BJ (cell line): ENCODE measurements at places on chromosomes 7 and 10.

GRCh38 chr7:128108641-128109423, 77.6 kb upstream of the LRRC4 start:
- DNase-seq = no peak

DNA sequence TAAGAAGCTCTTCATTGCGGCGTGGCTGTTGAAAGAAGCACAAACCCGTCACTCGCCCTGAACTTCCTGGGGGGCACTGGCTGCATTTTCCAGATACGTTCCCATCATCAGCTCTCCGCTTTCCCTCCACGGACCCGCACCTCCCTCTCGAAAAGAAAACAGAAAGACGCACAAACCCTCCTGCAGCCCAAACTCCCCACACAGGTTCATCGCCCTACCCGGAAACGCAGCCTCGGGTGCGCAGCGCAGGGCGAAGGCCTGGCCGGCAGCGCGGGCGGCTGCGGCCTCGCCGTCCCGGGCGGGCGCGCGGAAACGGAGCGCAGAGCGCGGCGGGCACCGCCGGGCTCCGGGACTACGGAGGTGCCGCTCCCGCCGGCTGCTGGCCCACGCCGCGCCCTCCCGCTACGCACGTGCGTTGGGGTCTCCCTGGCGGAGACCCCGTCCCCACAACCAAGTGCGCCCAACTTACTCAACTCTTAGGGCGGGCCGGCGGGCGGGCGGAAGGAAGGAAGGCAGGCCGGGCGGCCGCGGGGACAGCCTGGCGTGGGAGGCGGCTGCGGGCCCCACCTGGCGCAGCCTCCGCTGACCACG, 822 bp downstream of the ZNF800 start:
- no peak for DNase-seq

DNA sequence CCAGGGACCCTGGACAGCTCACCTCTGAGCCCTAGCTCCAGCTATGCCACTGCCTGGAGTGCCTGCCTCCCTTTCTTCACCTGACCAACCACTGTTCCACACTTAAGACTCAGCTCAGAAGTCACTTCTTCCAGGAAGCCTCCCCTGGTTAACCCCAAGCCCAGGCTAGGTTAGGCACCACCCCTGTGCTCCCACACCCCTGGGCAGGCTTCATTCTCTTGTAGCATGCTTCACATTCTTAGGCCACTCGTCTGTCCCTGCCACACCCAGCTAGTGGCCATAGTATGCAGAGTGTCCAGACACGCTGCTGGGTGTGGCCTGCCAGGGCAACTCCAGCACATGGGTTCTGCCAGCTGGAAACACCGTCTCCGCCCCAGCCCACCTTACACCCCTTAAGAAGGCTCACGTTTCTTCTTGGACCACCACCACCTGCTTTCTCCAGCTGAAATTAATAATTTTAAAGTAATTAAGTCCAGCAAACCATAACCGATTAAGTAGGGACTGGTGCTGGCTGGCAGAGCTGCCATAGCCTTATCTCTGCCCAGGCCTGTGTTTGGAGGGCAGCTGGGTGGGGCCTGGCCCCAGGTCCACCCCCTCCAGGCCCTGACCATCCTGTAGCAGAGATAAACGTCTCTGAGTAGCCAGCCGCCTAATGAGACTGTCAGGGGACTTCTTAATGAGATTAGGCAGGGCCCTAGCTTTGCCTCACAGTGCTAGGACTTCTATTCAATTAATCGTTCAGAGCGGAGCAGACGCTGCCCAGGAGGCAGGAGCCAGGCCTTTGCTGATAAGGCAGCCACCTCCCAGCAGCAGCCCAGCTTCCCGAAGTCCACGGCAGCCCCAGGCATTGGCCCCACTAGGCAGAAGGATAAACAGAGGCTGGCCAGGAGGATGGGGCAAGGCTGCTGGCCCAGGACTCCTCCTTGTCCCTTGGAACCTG, 20.5 kb downstream of the GRID1 start:
- peak; percentile 1 for DNase-seq

DNA sequence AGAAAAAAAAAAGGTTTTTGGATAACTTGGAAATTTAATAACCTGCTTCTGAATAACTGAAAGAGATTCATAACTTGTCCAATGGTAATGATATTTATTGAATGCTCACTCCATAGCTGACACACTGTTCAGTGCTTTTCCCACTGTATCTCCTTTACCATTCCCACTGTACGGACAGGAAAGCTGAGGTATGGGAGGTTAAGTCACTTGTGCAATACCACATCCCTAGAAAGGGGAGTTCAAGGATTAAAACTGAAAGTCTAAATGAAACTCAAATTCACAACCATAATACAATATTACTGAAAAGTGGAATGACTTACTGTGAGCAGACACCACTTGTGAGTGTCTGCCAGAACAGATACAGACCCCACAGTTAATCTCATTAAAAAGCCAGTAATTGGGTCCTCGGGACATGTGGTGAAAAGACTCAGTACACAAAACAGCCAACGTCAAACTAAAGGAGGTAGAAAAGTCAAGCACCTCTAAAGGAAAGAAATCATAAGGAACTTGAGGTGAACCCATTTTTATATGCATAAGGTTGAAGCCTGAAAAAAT, 13.8 kb upstream of the RHOBTB1 start:
- no peak for DNase-seq

GRCh38 chr7:127858915-127859189, 172.4 kb downstream of the LRRC4 start:
- no peak for DNase-seq

DNA sequence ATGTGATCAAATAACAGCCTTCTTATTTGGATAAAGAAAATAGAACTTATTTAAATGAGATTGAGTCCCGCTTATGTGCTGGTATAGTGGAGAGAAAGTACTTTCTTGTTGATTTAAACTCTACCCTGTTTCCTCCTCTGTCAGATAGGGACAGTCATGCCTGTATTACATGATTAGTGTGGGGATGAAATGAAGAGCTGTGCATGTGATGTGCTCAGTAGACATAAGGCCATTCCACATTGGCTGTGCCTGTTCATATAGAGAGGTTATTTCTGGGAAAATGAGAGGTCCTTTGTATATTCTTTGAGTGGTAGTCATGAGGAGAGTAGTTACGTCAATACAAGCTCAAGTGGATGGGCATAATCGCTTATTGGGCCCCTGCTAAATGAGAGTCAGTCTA, 5.7 kb downstream of the MTURN start:
- no peak for DNase-seq

- peak; percentile 49 for DNase-seq
Observed at GRCh38 chr10:29795850-29796249, 161.1 kb upstream of the SVIL start.

GRCh38 chr7:36430186-36430585, 40.5 kb downstream of the ANLN start:
- no peak for DNase-seq

GRCh38 chr10:22662733-22663330, 51.5 kb downstream of the PIP4K2A start:
- no peak for DNase-seq

DNA sequence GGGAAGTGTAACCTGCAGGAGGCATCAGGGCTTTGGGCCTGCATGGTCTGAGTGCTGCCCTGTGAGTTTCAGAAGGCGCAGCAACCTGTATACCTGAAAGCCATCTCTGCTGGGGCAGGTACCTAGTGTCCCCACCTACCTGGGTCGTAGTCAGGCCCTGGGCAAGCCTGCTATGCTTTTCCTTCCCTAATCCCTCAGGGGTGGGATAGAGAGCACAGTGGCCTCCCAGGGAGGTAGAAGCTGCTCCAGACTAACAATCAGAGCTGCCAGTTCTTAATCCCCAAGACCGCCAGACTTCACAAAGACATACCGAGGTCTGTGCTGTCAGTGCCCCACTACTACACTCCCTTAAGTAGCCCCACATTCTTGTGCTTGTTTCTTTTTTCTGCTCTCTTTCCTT, 52.0 kb downstream of the PTEN start:
- DNase-seq = no peak

- no peak for DNase-seq
Observed at GRCh38 chr7:1850976-1851571, 181.0 kb downstream of the ELFN1 start.
